CD4-positive, CD25-positive, alpha-beta regulatory T cell (primary cell): ENCODE measurements at places on chromosomes 4 and X. TPM values are rescaled to one million over a fixed set of nuclear protein-coding genes. Genes with fewer than 3 reads are reported as not detected.

DNA sequence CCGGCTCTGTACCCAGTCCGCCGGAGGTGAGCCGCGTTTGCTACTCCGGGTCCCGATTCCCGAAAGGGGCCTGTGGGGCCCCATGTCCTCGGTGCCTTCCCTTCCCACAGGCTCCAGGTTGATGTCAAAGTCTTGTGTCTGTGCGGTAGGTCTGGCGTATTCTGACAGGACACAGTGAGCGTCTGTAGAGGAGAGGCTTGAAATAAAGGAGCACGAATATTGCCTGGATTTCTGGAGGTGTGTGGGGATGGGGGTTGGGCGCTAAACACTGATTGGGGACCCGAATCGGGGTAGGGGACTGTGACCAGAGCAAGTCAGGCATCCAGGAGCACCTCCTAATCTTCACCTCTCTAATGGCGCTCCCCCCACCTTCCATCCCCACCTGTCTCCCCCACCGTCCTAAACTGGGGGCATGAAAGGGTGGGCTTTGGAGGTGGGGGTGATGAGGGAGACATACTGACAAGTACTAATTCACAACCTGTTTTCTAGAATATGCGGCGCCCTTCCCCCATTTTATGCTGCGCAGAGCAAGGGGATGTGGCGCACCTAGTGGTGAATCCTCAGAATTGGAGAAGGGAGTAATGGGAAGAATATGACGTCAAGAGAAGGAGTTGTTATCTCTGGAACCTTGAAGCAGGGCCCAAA lies 855 bp downstream of the GPRASP2 start:
- peaks cover 3% of the 10 kb centered on the region for H3K4me1 ChIP-seq
- no peaks in the 10 kb centered on the region for H3K27me3 ChIP-seq
- H3K36me3 ChIP-seq = no peaks in the 10 kb centered on the region
- no peak for DNase-seq
- no peak overlapping the region for H3K27ac ChIP-seq
- H3K4me3 ChIP-seq = peak overlapping the region; percentile 44

NKRF gene
- 14.1 TPM for total RNA-seq

MMAA gene
- total RNA-seq = 14.7 TPM

GRCh38 chr4:11355226-11355625 lies 73.5 kb downstream of the HS3ST1 start:
- no peak for DNase-seq

- no peak overlapping the region for H3K27ac ChIP-seq
- no peak for DNase-seq
- peaks cover 1% of the 10 kb centered on the region for H3K27me3 ChIP-seq
- no peak overlapping the region for H3K4me3 ChIP-seq
- H3K4me1 ChIP-seq = no peaks in the 10 kb centered on the region
- no peaks in the 10 kb centered on the region for H3K36me3 ChIP-seq
Measured at GRCh38 chr4:183149616-183150539, 50.8 kb downstream of the WWC2 start.

DNA sequence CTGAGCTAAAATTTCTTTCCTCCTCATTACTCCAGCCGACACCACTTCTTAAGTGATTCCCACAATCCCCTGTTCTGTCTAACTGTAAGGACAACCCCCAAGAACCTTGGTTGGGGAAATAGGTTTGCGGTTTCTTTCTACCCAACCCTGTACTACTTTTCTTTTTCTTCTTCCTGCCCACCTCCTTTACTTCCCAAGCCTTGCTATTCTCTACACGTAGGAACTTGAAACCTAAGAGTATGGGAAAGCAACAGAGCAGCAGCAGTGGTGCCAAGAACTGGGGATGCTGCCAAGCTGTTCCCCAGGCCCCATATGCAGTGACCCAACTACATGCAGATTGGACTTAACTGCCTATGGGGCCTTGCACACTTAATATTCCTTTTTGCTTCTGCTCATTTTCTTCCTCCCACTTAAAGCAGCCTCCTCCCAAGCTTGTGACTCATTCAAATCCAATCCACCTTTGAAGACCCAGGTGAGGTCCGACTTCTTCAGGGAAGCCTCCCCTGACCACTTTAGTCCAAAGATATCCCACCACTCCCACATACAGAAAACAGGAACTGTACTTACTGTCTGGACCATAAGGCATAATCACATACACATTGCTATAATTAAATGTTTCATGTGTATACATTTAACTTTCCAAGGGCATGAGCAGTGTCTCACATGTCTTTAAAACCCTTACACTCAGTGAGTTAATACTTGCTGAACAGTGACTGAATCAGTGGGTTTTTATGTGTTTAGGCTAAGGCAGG lies 1.7 kb downstream of the FAM120C start:
- peak overlapping the region; percentile 83 for H3K4me3 ChIP-seq
- no peak overlapping the region for H3K27ac ChIP-seq
- DNase-seq = no peak
- peaks cover 24% of the 10 kb centered on the region for H3K4me1 ChIP-seq
- no peaks in the 10 kb centered on the region for H3K36me3 ChIP-seq

DNA sequence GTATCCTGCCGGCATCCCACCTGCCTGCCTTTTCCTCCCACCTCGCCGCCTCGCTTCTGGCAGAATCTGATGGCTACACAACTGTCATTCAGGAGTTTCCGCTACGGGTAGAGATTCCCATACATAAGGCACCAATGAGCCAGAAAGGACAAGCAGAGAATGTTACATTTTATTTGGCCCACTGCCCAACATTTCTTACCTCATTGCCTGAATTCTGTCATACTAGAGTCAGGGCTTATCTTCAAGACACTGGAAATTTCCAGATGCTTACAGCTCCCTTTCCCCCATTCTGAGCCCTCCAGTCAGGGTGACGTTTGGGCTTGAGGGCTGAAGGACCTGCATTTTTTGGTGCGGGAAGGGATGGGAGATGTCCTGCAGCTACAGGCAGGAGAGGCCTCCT lies 113.0 kb downstream of the NHS start:
- DNase-seq = no peak
- H3K36me3 ChIP-seq = no peaks in the 10 kb centered on the region
- H3K27ac ChIP-seq = no peak overlapping the region
- H3K27me3 ChIP-seq = no peaks in the 10 kb centered on the region
- no peak overlapping the region for H3K4me3 ChIP-seq

- DNase-seq = no peak
- no peak overlapping the region for H3K27ac ChIP-seq
Measured at GRCh38 chrX:7515681-7516413, 327.1 kb upstream of the VCX start.

DNA sequence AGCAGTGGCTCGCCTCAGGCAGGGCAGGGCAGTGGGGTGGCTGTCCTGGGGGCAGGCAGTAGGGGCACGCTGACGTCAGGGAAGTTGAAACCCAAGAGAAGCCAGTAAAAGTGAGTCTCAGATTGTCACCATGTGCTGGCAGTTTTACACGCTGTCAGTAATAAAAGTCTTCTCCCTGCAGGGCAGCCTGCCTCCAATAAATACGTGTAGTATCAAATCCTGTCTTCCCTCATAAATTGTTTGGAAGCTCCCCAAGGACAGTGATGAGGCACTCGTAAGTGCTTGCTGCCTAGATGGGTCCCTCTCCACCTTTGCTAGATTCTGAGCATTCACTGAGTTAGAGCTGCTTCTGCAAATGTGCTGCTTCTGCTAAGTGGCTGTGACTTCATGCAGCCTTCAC lies 60.8 kb upstream of the MSANTD1 start:
- no peak for DNase-seq
- peaks cover 54% of the 10 kb centered on the region for H3K36me3 ChIP-seq
- H3K4me3 ChIP-seq = no peak overlapping the region
- no peak overlapping the region for H3K27ac ChIP-seq
- H3K27me3 ChIP-seq = no peaks in the 10 kb centered on the region

SPANXA1 gene
- total RNA-seq = not detected

BEX1 gene
- 0.64 TPM for total RNA-seq

TMEM154 gene
- total RNA-seq = 36.3 TPM

GRCh38 chrX:152926279-152926678 lies 28.4 kb downstream of the ZNF185 start:
- no peaks in the 10 kb centered on the region for H3K27me3 ChIP-seq
- no peaks in the 10 kb centered on the region for H3K36me3 ChIP-seq
- H3K27ac ChIP-seq = no peak overlapping the region
- H3K4me3 ChIP-seq = no peak overlapping the region
- no peak for DNase-seq
- peaks cover 4% of the 10 kb centered on the region for H3K4me1 ChIP-seq

- no peaks in the 10 kb centered on the region for H3K27me3 ChIP-seq
- H3K27ac ChIP-seq = no peak overlapping the region
- no peak overlapping the region for H3K4me3 ChIP-seq
- no peak for DNase-seq
- no peaks in the 10 kb centered on the region for H3K4me1 ChIP-seq
Measured at GRCh38 chr4:144338834-144339233, 198.3 kb upstream of the GYPA start.

DNA sequence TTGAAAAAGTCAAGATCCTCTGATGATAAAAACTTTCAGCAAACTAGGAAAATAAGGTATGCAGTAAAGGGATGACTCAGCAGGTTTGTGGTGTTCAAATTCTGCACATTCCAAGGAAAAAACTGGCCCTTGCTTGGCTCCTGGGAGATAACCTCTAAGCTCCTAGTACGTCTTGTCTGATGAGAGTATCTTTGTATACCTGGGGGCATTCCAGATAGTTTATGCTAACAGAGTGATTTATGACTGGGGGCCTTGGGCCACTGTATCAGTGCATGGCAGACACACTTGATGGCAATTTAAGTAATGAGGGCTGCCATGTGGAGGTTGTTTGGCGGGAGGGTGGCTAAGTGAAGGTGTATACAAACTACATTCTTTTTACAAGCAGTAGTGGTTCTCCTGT lies 56.9 kb downstream of the NSG1 start:
- H3K4me3 ChIP-seq = no peak overlapping the region
- H3K27ac ChIP-seq = no peak overlapping the region
- no peaks in the 10 kb centered on the region for H3K4me1 ChIP-seq

RENBP gene
- total RNA-seq = 15.3 TPM

DNA sequence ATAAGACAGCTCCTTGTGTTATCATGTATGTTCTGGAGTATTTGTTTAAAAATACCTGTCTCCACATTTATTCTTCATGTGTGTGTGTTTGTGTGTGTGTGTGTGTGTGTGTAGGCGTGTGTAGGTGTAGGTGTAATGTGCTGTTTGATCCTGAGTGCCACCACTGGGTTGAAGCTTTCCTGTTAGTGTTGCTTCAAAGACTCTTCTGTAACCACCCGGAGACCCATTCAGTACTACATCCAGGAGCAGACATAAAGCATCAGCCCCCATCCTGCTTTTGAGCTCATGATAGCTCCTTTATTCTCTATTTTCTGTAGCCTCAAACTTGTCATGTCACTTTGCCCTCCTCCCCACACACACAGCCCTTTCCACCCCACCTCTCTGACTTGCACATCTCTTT lies 3.0 kb upstream of the ZDHHC9 start:
- no peak overlapping the region for H3K27ac ChIP-seq
- H3K36me3 ChIP-seq = no peaks in the 10 kb centered on the region
- H3K4me3 ChIP-seq = no peak overlapping the region
- H3K27me3 ChIP-seq = no peaks in the 10 kb centered on the region

- no peak overlapping the region for H3K27ac ChIP-seq
- peak overlapping the region; percentile 74 for H3K4me3 ChIP-seq
- DNase-seq = peak; percentile 28
- H3K27me3 ChIP-seq = peaks cover 4% of the 10 kb centered on the region
Measured at GRCh38 chr4:47836641-47837093, 1.2 kb downstream of the CORIN start.

DNA sequence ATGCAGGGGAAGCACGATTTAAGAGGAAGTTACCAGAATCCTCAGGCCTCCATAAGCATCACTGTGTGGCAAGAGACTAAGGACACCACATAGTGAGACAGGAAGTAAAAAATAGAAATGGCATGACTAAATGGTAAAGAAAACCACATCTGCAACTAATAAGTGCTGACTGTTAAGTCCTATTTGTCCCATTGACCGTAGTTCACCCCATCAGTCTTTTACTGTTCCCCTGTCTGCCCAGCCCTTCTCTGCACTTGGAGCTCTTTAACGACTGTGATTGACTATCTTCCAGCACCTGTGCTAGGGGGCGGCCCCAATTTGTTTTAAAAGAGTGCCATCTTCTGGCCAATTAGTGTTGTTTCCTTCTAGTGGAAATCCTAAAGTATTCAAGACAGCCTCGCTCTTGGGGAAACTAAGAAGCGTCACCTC lies 94.2 kb downstream of the MAOA start:
- no peaks in the 10 kb centered on the region for H3K27me3 ChIP-seq
- no peaks in the 10 kb centered on the region for H3K36me3 ChIP-seq
- H3K27ac ChIP-seq = no peak overlapping the region
- H3K4me3 ChIP-seq = no peak overlapping the region
- DNase-seq = peak; percentile 78
- H3K4me1 ChIP-seq = no peaks in the 10 kb centered on the region

CYLC1 gene
- not detected for total RNA-seq

GRCh38 chr4:8218371-8219031 lies 19.4 kb downstream of the SH3TC1 start:
- H3K4me1 ChIP-seq = peaks cover 14% of the 10 kb centered on the region
- DNase-seq = no peak
- H3K27ac ChIP-seq = no peak overlapping the region
- H3K36me3 ChIP-seq = peaks cover 41% of the 10 kb centered on the region
- H3K27me3 ChIP-seq = no peaks in the 10 kb centered on the region

GRCh38 chr4:122458625-122459024 lies 2.1 kb upstream of the IL2 start:
- H3K36me3 ChIP-seq = no peaks in the 10 kb centered on the region
- H3K4me1 ChIP-seq = peaks cover 18% of the 10 kb centered on the region
- no peaks in the 10 kb centered on the region for H3K27me3 ChIP-seq
- peak overlapping the region; percentile 87 for H3K4me3 ChIP-seq
- DNase-seq = no peak

DNA sequence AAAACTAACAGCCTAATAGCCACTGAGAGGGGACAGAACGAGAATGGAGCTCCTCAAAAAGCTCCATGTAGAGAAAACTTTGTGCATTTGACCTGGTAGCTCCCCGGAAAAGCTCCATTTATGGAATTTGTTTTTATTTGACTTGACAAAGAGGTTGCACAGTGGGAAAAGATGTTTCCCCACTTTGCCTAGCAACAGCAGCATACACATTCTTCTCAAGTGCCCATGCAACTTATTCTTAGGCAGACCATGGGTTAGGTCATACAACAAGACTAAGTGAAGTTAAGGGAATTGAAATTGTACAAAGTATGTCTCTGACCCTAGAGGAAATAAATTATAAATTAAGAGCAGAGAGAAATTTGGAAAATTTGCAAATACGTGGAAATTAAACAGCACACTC lies 949.6 kb upstream of the PRKX start:
- H3K4me1 ChIP-seq = no peaks in the 10 kb centered on the region
- DNase-seq = no peak
- no peak overlapping the region for H3K27ac ChIP-seq
- H3K36me3 ChIP-seq = no peaks in the 10 kb centered on the region
- H3K27me3 ChIP-seq = no peaks in the 10 kb centered on the region

PNMA6F gene
- not detected for total RNA-seq
